Activated CD4-positive, alpha-beta T cell treated with anti-CD3 and anti-CD28 coated beads, Interleukin-2, Interleukin-4, amounts not matched to agents 100 ng/mL and 50 ng/mL, durations not matched to agents 16 hours and 8 hours (primary cell): ENCODE measurements at places on chromosomes 16 and 17.

- DNase-seq = no peak
Observed at GRCh38 chr17:31581491-31581890, 190.0 kb downstream of the RAB11FIP4 start.

- DNase-seq = peak; percentile 64
Observed at GRCh38 chr17:68497885-68498319, 14.3 kb upstream of the PRKAR1A start.

DNA sequence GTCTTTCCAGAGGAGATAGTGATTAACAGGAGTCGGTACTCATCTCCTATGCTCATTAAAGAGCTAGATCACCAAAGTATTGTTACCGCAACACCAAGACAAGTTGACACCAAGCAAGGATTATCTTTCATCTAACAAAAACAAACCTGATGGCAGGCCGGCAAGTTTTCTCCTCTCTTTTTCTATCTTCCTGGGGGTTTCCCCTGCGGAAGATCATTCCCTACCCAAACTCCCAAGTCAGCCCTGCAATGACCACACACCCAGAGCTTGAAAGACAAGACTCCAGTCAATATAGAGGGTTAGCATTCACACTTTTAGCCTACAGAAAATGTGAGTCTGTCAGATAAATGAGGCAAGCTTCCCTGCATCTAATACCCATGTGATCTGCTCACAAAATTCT, 312.1 kb downstream of the SOX9 start:
- DNase-seq = no peak

DNA sequence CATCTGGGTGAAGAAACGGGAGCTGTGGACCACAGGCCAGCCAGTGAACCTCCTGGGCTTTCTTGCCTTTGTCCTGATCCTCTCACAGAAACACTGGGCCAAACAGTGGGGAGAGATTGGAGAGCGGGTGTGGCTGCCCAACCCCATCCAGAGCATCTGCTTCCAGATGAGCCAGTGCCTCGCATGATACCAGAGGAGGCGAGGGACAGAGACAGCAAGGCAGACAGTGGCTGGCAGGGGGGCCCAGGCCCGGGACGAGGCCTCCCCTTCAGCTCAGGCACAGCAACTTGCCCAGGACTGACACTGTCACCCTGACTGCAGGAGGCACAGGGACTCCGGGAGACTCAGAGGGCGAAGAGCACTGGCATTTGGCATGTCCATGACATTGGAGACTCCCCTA, 12.0 kb downstream of the ARHGEF15 start:
- no peak for DNase-seq

- DNase-seq = no peak
Observed at GRCh38 chr17:74362069-74362405, 369 bp upstream of the BTBD17 start.

- peak; percentile 69 for DNase-seq
Observed at GRCh38 chr17:50114849-50115357, 15.1 kb downstream of the SAMD14 start.

DNA sequence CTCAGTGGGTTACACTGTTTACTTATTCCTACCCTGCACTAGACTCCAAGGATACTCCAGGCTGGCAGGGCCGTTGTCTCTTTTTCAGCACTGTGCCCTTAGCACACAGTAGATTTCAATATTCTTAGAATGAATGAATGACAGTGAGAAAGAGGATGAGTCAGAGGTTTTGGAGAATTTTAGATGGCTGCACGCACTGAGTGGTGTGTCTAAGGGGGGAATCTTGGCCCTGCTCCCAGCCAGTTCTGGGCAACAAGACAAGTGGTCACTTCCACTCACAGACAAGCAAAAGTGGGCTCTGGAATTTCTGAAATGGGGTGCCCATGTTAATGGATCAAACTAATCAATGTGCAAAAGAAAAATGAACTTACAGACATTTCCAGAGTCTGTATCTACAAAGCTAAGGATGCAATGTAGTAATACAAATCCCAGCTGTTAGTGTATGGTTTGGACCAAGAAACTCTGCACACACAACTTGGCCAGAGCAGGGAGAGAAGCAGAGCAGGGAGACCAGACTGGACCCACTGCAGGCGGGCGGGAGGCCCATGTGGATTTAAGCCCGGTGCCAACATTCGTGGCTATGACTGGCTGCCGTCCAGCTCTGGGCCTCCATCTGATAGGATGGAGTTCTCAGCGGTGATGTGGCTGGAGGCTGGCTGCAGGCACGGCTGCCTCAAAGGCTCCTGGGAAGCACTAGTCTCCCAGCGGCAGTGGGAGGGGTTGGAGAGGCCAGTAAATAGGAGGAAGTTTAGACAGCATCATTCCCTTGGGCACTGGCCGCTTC, 95.6 kb upstream of the CDYL2 start:
- no peak for DNase-seq

DNA sequence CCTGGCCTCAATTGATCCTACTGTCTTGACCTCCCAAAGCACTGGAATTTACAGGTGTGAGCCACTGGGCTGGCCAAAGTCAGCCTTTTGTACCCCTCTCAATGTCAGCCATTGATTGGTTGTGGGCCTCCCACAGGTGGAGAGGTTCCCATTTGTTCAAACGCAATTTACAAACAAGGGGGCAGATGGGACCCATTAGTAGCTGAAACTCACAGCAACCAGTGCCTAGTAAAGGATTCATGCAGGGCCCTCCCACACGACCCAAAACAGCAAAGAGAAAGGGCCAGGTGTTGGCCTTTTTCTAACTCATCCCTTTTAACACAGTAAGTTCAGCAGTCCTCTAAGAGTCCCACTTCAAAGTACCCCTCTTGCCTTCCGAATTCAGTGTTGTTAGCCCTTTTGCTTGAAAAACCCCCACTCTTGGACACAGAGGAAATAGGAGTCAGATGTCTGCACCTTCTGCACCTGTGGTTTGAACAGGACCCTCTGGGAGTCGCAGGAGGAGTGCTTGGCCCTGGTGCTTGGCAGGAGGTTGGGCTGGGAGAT, 89.2 kb downstream of the PITPNC1 start:
- DNase-seq = no peak

GRCh38 chr17:57475796-57476195, 219.5 kb downstream of the MSI2 start:
- no peak for DNase-seq

GRCh38 chr16:51450909-51451308, 299.8 kb upstream of the SALL1 start:
- no peak for DNase-seq

DNA sequence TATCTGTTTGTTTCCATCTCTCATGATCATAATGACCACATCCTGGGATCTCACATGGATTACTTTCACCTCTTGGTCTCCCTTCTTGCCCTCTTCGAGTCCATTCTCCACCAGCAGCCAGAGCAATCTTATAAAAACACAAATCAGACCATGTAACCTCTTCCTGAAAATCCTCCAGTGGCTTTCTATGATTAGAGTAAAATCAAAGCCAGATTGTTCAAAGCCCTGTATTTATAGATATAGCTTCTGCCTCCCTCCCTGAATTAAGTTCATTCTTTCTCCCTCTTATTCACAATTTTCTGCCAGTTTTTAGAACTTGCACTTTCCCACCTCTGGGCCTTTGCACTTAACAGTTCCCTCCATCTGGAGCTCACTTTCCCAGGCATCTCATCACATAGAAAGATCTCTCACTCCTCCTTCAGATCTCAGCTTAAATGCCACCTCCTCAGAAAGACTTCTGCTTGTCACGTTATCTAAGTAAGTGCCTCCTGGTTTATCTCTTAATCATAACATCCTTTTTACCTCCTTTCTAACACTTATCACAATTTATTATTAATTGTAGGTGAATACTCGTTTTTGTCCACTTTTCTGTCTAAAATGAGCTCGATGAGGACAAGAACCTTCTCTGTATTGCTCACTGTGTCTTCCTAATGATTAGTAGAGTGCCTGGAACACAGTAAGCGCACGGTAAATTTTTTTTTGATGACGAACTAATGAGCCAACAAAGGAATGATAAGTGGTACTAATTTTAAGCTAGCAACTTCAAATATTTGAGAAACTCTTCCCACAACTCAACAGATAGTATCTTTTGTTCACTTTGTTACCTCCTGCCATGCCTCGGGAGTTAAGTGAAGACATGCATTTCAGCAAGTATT, 80.5 kb downstream of the CYB561 start:
- no peak for DNase-seq

DNA sequence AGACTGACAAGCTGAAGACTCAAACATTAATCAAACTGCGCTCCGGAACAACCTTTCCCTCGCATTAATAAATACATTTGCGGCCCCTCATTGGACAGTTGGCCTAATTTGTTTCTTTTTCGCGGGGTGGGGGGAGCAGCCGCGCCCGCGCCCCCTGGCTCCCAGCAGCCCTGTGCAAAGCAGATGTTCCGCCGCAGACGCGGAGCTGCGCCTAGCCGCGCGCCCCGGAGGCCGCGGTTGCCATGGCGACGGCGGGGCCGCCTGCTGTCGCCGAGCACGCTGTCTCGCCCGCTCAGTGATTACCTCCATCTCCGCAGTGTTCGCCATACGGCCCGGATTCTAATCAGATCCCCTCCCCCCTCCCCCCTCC, 25.5 kb downstream of the COPZ2 start:
- DNase-seq = peak; percentile 64

GRCh38 chr16:6250511-6250910, 1082.1 kb upstream of the RBFOX1 start:
- no peak for DNase-seq

- DNase-seq = peak; percentile 44
Observed at GRCh38 chr17:34542700-34543336, 36.6 kb upstream of the TMEM132E start.

DNA sequence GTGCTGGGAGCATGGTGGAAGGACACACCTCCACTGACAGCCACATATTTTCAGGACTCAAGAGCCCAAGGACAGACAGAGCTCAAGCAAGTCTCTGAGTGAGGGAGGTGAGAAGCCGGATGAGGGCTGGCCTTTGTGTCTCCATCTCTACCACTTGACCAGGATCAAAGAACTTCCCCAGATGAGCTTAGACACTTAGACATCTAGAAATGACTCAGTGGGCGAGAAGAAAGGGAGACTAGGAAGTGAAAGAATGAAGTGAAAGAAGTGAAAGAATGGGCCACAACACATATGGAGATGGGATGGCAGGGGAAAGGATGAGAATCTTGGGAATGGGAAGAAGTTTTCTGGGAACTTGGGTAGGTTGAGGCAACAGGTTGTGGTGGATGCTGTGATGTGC, 274.9 kb upstream of the CCL2 start:
- DNase-seq = no peak

- peak; percentile 75 for DNase-seq
Observed at GRCh38 chr17:43846221-43846712, 709 bp upstream of the CD300LG start.

- no peak for DNase-seq
Observed at GRCh38 chr16:67926181-67926750, 5.4 kb downstream of the CTRL start.

DNA sequence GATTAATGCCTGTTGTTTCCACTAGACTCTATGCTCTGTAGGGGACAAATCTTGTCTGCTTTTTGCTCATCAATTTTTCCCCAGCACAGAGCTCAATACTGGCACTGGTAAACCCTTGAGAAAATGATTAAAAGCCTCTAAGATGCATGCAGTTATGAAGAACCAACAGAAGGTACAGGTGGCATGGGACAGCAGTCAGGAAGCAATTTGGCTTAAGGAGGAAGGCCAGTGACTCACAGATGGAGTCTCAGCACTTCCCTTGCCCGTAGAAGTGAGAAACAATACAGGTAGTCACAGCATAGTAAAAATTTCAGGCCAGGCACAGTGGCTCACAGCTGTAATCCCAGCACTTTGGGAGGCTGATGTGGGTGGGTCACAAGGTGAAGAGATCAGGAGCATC, 504.7 kb upstream of the RBFOX1 start:
- no peak for DNase-seq

DNA sequence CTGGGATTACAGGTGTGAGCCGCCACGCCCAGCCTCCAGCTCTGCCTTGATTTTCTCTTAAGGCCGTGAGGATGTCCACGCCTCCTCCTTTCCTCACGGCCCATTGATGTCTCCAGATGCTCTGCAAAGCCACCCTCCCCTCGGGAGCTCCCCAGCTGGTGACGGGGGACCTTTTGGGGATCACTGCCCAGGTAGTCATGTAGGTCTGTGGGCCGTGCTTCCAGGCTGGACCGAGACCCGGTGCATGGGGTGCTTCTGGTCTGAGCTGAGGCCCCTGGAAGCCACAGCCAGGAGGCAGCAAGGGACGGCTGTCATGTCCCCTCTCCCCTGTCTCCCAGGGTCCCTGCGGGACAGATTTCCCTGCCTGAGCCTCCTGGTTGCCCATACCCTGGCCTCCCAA, 277.8 kb downstream of the SEC14L1 start:
- DNase-seq = no peak

- no peak for DNase-seq
Observed at GRCh38 chr16:54362591-54363206, 76.1 kb upstream of the IRX3 start.

- peak; percentile 59 for DNase-seq
Observed at GRCh38 chr16:24844101-24845030, 1.4 kb upstream of the SLC5A11 start.

- DNase-seq = no peak
Observed at GRCh38 chr16:4316108-4316863, 419 bp downstream of the GLIS2 start.

DNA sequence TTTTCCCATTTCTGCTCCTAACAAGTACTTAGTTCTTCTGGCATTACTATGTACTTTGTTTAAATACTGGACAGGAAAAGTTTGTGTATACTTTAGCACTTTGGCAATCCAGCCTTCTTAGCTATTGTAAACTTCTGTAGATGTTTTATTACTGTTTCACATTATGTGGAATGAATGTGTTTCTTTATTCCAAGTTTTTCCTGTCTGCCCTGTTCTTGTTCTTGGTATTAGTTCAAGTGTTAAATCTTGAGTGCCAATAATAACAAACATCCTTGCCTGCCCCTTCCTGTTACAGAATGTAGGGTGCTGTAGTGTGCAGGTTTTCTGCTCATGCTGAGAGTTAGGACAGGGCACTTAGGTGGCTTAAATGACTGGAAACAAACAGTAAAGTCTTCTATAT, 7.3 kb upstream of the CAPNS2 start:
- DNase-seq = no peak

GRCh38 chr16:496097-496886, 31.2 kb upstream of the CAPN15 start:
- no peak for DNase-seq

GRCh38 chr16:9378876-9379275, 287.4 kb downstream of the HAPSTR1 start:
- no peak for DNase-seq

- peak; percentile 21 for DNase-seq
Observed at GRCh38 chr16:16143038-16143763, 80.1 kb downstream of the ABCC6 start.

DNA sequence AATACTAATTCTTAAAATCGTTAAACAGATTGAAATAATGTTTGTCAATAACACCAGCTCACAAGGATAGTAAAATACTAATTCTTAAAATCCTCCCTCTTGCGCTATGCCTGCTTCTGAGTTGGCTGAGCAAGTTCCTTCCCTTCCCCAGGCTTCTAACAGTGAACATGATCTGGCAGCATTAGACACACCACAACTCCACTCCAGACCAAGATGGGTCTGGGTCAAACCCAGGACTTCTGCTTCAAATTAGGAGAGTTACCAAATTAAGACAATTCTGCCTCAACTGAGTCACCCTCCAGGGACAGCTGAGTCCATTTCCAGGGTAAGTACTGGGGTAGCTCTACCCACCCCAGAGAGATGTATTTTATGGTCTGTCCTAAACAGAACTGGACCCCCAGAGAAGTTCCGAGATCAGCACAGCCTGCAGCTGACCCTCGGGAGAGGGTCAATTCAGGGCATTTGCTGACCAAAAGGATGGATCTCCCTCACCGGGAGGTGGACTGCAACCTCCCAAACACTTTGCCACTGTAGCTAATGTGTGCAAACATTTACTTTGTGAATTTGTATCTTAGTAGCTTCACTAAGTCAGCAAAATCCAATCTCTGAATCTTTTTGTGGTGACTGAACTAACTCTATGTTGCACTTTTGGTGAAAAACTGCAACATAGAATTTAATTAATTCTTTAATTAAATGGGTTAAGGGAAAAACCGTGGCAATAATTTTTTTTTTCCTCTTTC, 48.8 kb downstream of the ADCY9 start:
- DNase-seq = no peak
